ENCODE measurements at places on chromosomes 1 and 21.

GRCh38 chr1:12604114-12604874 is 13.7 kb downstream of the DHRS3 start:
- peak; percentile 78 for DNase-seq

DNA sequence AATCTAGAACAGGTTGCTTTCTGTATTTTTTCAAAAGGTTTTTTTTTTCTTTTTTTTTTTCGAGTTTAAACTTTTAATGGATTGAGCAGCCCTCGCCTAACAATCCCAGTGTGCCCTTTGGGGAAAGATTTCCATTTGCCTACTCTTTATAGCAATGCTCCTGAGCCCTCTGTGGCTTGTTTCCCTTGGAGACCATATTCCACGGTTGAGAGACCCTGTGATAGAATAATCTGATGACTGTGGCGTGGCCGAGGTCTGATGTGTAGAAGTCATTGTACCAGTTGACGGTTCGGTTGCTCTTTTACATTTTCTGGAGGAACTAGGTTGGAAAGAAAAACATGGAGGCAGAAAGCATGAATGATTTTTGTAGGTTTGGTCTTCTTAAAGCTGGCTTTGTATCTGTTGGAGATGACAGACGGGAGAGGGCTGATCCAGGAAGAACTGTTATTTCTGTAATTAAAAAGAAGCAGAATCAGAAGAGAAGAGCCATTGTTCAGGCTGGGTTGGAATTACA is 305.7 kb upstream of the NRIP1 start:
- no peak for DNase-seq

DNA sequence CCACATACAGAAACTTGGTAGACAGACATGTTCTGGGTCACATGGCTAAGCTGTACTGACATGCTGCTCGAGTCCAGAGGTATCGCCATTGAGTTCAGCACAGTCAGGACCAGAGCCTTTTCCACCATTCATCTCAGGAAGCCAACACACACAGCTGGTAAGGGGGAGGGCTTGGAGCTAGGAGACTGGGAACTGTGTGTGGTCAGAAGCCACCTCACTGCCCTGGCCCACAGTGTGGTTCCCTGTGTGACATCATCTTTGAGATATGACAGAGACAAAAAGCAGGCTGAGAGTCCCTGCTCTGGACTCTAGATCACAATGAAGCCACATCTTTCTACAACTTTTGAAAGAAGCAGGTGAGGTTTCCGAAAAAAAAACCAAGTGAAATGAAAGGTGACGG is 107.2 kb downstream of the SIM2 start:
- no peak for DNase-seq

- no peak for DNase-seq
Observed at GRCh38 chr1:22413799-22414198, 37.9 kb upstream of the ZBTB40 start.

- no peak for DNase-seq
Observed at GRCh38 chr1:209697126-209697525, 7.5 kb upstream of the HSD11B1 start.
